ENCODE measurements at places on chromosomes 1 and 21.
A peak's percentile ranks its signal among the peaks of the same experiment; 100 is the strongest.

- ATAC-seq, result peak; percentile 13
Observed at GRCh38 chr1:3763351-3764125, 9.0 kb upstream of the SMIM1 start.

- ATAC-seq, result no peak
Observed at GRCh38 chr1:214700437-214700836, 97.4 kb downstream of the CENPF start.

GRCh38 chr1:209675565-209676154 lies 448 bp downstream of the G0S2 start:
- no peak for ATAC-seq

DNA sequence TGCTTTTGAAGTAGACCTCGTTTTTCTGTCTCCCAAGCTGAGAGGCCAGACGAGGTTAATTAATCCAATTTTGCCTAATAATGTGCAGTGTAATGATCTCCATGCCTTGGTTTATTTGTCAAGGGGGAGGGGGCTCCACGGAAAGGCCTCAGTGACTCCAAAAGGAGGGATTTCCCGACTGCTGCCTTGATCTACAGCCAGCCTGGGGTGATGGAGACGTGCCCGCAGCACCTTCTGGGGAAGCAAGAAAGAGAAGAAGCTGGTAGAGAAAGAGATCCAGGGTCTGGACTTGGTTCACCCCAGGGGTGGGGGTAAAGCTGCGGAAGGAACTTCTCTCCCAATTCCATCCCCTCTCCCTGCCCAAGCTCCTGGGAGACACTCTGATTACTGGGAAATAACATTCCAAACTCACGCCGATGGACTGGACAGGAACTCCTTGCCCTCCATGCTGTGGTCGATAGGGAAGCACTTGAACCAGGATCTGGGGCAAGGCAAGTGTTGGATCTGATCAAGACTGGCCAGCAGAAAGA lies 44.1 kb upstream of the SIM2 start:
- ATAC-seq, result no peak

DNA sequence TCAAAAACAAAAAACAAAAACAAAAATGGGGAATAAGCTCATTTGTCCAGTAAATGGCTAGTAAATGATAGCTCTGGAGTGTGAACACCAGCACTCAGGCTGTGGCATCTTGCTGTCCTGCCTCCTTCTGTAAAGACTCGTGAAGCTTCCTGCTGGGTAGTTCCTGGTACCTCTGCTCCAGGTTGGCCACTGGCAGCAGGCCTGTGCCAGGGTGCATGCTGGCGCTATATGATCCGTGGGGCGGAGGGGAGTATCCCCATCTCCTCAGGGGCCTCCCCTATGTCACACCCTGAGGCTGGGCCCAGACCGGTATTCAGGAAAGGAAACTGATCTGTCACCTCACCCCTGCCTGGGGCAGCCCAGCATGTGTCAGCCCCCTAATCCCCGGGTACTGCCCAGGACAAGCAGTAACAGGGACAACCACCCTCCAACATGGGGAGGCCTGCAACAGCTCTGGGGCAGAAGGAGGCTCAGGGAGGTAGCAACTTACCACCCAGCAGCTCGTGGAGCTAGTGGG lies 14.1 kb downstream of the ALPL start:
- ATAC-seq, result peak; percentile 40

- ATAC-seq, result no peak
Observed at GRCh38 chr1:168134132-168134531, 2.6 kb downstream of the GPR161 start.

DNA sequence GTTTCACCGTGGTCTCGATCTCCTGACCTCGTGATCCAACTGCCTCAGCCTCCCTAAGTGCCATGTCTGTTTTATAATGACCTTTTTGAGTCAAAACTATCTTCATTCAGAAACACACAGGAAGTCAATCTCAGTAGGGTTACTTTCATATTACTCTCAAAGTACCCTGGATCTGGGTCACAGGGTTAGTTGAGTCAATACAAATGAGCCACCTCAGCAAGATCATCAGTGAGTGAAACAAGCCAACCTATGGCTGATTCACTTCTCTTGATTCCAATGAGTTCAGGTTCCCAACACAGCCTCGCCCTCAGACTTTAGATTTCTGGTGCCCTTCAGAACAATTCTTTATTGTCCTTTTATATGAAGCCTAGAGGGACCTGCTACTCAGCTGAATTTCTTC lies 76.9 kb downstream of the ZC3H11B start:
- ATAC-seq, result no peak

All from stimulated activated memory B cell treated with anti-CD40 and anti-IgM and Interleukin-4, amounts not matched to agents 10 μg/mL and 1 μg/mL and 100 μg/mL, for 72 hours (primary cell).